Placental epithelial cell (primary cell): ENCODE measurements at places on chromosomes 2 and 18. TPM values are rescaled to one million over a fixed set of nuclear protein-coding genes. Genes with fewer than 3 reads are reported as not detected.

The OTOS gene
- not detected in 2 replicates for total RNA-seq

The OSR1 gene
- 114 and 277 TPM in 2 replicates for total RNA-seq

The ANKRD30BL gene
- total RNA-seq = not detected in 2 replicates

The SLC9A4 gene
- 0.22 and 0.79 TPM in 2 replicates for total RNA-seq

The ALPG gene
- total RNA-seq = under 0.01 TPM in 1 of 2 replicates, not detected in the other

The UNC80 gene
- not detected in 2 replicates for total RNA-seq

The USP37 gene
- total RNA-seq = 11.7 and 27.9 TPM in 2 replicates

The CFAP65 gene
- not detected in 2 replicates for total RNA-seq

The ANKRD12 gene
- total RNA-seq = 31.8 and 35.1 TPM in 2 replicates

The IL1B gene
- 0.11 TPM in 1 of 2 replicates, not detected in the other for total RNA-seq

The SATB2 gene
- total RNA-seq = 0.22 and 1.2 TPM in 2 replicates

The PIGN gene
- total RNA-seq = 38.5 and 41.2 TPM in 2 replicates

The MLPH gene
- total RNA-seq = 21.9 and 52.6 TPM in 2 replicates

The GKN2 gene
- total RNA-seq = not detected in 2 replicates

The UGT1A4 gene
- total RNA-seq = 0.33 and 0.39 TPM in 2 replicates

The DNAJC5G gene
- total RNA-seq = not detected in 2 replicates

The WBP1 gene
- total RNA-seq = 74.5 and 130 TPM in 2 replicates

The HNMT gene
- total RNA-seq = 7.5 and 7.6 TPM in 2 replicates

The KCMF1 gene
- 31.0 and 80.8 TPM in 2 replicates for total RNA-seq

The CCDC138 gene
- total RNA-seq = 3.4 and 5.1 TPM in 2 replicates

The CHN1 gene
- total RNA-seq = 1.2 and 2.1 TPM in 2 replicates
